ENCODE measurements at places on chromosomes 1 and 21.

DNA sequence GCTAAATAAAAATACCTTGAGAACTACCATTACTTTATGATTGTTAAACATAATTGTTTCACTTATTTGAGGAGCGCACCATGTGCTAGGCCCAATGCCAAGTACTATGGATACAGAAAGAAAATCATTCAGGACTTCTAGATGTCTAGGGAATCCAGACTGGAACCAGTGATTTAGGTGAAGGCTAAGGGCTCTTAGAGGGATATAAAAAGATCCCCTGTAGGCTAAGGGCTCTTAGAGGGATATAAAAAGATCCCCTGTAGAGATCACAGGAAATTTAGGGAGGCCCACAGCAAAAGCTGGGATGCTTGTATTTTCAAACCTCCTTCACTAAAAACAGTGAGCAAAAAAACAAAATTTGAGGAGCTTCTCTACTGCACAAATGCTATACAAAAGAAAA, 6.7 kb downstream of the TOR1AIP2 start:
- H3K27me3 ChIP-seq: no peaks in the 10 kb centered on the region
- peak overlapping the region; percentile 58 for H3K27ac ChIP-seq
- peak overlapping the region; percentile 9 for H3K4me3 ChIP-seq
- no peak for DNase-seq
- H3K36me3 ChIP-seq: peaks cover 64% of the 10 kb centered on the region

DNA sequence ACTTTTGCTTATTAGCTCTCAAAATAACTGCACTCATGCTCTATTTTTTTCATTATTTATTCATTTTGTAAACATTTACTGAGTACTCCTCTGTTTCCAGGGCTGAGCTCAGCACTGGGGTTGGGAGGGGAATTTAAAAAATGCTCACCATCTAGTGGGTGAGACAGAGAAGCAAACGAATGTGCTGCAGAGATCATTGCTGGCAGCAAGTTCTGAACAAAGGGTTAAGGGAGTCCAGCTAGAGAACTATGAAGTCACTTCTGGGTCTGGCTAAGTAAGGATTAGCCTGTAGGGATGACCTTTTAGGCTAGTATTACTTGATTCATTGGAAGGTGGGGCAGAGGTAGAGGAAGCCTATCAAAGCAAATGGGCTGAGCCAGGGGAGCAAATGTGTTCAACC, 99.1 kb upstream of the ZNF644 start:
- no peak overlapping the region for H3K4me3 ChIP-seq
- H3K36me3 ChIP-seq: no peaks in the 10 kb centered on the region
- no peaks in the 10 kb centered on the region for H3K27me3 ChIP-seq
- H3K27ac ChIP-seq: no peak overlapping the region
- no peak for DNase-seq

DNA sequence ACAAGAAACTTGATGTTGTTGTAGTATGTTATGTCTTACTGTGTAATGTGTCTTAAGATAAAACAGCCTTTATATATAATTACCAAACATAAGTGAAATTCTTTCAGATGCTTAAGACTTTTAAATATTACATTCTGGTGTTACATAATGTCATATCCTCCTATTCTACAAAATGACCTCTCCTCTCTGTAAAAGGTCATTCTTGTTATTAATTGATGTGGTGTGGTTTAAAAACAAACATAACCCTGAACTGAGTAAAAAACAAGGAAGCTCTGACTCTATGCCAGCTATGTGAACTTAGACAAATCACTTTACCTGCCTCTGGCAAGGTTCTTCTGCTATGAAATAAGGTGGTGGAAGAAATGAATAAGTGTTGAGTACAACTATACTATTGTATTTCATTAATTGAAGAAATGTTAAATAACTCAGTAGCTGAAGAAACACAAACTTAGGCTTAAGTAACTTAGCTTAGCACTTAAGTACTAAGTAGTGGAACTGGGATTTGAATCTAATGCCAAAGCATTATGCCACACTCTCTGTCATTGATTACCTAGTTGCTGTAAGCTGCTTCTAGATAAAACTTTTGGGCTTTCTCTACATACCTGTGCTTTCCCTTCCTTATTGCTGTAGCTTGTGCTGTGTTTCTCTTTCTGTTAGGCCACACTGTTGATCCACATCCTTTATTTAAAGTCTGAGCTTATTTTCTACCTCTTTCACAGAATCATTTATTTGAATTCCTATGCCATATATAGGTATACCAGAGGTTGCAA, 859 bp upstream of the ANGPTL1 start:
- H3K27me3 ChIP-seq: no peaks in the 10 kb centered on the region
- H3K4me3 ChIP-seq: peak overlapping the region; percentile 72
- peaks cover 4% of the 10 kb centered on the region for H3K4me1 ChIP-seq
- no peak for DNase-seq
- H3K27ac ChIP-seq: peak overlapping the region; percentile 13
- no peaks in the 10 kb centered on the region for H3K36me3 ChIP-seq

GRCh38 chr1:18852501-18852900, 7.0 kb downstream of the TAS1R2 start:
- peaks cover 2% of the 10 kb centered on the region for H3K27me3 ChIP-seq
- no peak overlapping the region for H3K4me3 ChIP-seq
- no peak overlapping the region for H3K27ac ChIP-seq

GRCh38 chr1:157047062-157047410, 1.5 kb upstream of the ARHGEF11 start:
- no peaks in the 10 kb centered on the region for H3K27me3 ChIP-seq
- no peak overlapping the region for H3K4me3 ChIP-seq
- H3K27ac ChIP-seq: no peak overlapping the region

DNA sequence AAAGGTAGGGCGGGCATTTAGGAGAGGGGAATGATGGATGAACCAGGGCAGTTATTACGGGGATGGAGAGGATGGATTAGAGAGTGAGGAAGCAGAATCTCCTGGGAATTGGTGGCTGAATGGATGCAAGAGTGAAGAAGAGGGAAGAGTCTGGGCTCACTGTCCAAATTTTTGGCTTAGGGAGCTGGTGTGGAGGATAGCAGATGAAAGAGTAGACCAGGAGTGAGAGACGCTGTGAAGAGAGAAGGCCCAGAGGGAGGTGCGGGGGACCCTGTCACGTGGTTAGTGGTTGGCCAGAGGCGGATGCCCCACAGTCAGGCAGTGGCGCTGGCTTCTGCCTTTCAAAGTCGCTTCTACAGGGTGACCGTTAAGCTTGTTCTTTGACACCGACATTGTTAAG, 78.4 kb downstream of the PEX14 start:
- no peak overlapping the region for H3K27ac ChIP-seq
- no peaks in the 10 kb centered on the region for H3K27me3 ChIP-seq
- H3K4me1 ChIP-seq: peaks cover 5% of the 10 kb centered on the region
- no peak for DNase-seq

DNA sequence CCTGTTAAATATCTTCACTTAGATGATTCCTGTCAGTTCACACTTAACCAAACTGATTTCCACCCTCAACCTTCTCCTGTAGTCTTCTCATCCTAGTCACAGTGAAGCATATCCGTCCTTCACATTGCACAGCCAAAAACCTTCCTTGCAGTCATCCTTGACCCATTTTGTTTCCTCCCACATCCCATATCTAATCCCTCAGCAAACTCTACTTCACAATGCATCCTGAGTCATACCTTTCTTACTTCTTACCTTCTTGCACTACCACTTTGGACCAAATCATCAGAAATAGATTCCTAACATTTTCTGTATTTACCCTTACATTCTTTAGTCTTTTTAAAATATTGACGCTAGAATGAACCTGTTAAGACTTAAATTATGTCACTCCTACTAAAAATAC, 86.9 kb downstream of the OLFML2B start:
- DNase-seq: no peak
- H3K27ac ChIP-seq: no peak overlapping the region
- peaks cover 23% of the 10 kb centered on the region for H3K36me3 ChIP-seq

DNA sequence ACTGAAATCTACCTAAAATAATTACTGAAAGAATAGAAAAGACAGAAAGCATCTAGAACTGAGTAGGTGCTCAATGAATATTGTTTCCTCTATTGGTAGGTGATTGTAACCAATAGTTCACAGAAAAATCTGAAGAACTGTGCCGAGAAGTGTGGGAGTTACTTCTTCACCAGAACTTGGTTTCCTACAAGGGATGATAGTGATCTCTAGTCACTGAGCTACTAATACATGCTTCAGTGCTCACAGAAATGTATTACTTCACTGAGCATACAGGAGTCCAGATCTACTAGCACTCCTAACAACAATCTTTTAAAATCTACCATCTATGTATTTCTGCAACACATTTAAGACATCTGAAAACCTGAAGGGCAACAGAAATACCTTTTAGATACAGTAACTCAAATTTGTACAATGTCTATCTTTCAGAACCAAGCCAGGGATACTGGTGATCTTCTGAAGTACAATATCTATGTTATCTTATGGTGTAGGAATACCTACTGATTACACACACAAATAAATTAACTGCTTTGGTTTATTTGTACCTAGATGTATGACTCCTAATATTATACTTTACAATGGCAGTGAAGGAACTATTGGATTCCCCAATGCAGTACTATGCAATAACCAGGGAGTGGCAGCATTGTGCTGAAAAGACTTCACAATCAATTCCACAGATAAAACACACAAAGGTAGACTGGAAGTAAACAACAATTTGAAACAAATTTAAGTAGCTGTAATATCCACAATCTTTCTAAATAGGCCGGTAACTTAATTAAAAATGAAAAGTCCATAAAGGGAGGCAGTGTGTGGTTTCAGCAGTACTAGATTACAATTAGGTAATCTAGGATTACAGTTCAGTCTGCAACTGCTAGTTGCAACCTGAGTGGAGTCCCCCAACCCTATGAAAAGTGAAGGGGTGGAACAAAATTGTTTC, 243.0 kb downstream of the SLC45A1 start:
- H3K27me3 ChIP-seq: no peaks in the 10 kb centered on the region
- H3K36me3 ChIP-seq: peaks cover 5% of the 10 kb centered on the region

DNA sequence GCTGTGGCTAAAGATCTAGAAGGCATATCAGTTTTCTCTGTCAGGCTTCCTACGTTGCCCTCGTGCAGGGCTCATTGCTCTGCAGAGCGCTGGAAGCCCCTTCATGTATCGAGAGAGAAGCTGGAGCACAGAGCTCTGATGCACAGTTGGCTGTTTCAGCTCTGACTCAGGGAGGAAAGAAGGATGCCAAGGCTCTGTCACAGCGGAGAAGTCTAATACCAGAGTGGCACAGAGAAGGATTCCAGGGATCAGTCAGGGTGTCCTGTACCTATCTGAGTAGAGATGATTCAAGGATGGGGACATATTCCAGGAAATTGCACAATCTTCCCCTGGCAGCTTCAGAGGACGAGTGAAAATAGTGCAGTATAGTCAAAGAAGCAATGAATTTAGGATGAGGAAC, 179.2 kb upstream of the FMN2 start:
- H3K36me3 ChIP-seq: no peaks in the 10 kb centered on the region
- no peak for DNase-seq
- H3K27me3 ChIP-seq: no peaks in the 10 kb centered on the region
- no peaks in the 10 kb centered on the region for H3K4me1 ChIP-seq
- H3K27ac ChIP-seq: no peak overlapping the region
- no peak overlapping the region for H3K4me3 ChIP-seq

- no peak overlapping the region for H3K4me3 ChIP-seq
- H3K27me3 ChIP-seq: peaks cover 9% of the 10 kb centered on the region
- H3K36me3 ChIP-seq: no peaks in the 10 kb centered on the region
- H3K27ac ChIP-seq: no peak overlapping the region
- DNase-seq: no peak
- H3K4me1 ChIP-seq: peaks cover 6% of the 10 kb centered on the region
Observed at GRCh38 chr1:16186655-16187235, 25.7 kb downstream of the ARHGEF19 start.
